ENCODE measurements at places on chromosomes 1 and 21. TPM values are rescaled to one million over a fixed set of nuclear protein-coding genes. Genes with fewer than 3 reads are reported as not detected.

TNFRSF25 gene
- total RNA-seq = 0.81 TPM

NMNAT2 gene
- total RNA-seq = 1.4 TPM

ANKRD35 gene
- not detected for total RNA-seq

FALEC gene
- not detected for total RNA-seq

AJAP1 gene
- total RNA-seq = 6.1 TPM

ALPL gene
- not detected for total RNA-seq

RPTN gene
- not detected for total RNA-seq

KLHDC7A gene
- 0.14 TPM for total RNA-seq

CYP4Z1 gene
- total RNA-seq = not detected

BRINP3 gene
- total RNA-seq = 1.5 TPM

TMCO4 gene
- 20.3 TPM for total RNA-seq

OR2L2 gene
- total RNA-seq = not detected

CLEC20A gene
- not detected for total RNA-seq

ANKRD45 gene
- total RNA-seq = not detected

CFHR5 gene
- not detected for total RNA-seq

ZZZ3 gene
- total RNA-seq = 31.9 TPM

S100A12 gene
- total RNA-seq = not detected

RGS8 gene
- not detected for total RNA-seq

SIM2 gene
- total RNA-seq = 2.3 TPM

CA14 gene
- total RNA-seq = not detected

ACAP3 gene
- 10.6 TPM for total RNA-seq

CSMD2 gene
- not detected for total RNA-seq

ETV3L gene
- total RNA-seq = not detected

SLAMF6 gene
- not detected for total RNA-seq

CYP4A22 gene
- not detected for total RNA-seq

TMPRSS15 gene
- total RNA-seq = 1.4 TPM

AQP10 gene
- not detected for total RNA-seq

ZBTB7B gene
- 10.6 TPM for total RNA-seq

FMO2 gene
- total RNA-seq = not detected

NTNG1 gene
- total RNA-seq = 4.4 TPM

PROX1 gene
- 0.21 TPM for total RNA-seq

CTPS1 gene
- 38.7 TPM for total RNA-seq
